ENCODE measurements at places on chromosomes 2 and 18.

GRCh38 chr2:205133544-205133943 is 548.8 kb upstream of the NRP2 start:
- DNase-seq = no peak

- no peak for DNase-seq
Observed at GRCh38 chr18:11901826-11902438, 6.2 kb downstream of the MPPE1 start.

DNA sequence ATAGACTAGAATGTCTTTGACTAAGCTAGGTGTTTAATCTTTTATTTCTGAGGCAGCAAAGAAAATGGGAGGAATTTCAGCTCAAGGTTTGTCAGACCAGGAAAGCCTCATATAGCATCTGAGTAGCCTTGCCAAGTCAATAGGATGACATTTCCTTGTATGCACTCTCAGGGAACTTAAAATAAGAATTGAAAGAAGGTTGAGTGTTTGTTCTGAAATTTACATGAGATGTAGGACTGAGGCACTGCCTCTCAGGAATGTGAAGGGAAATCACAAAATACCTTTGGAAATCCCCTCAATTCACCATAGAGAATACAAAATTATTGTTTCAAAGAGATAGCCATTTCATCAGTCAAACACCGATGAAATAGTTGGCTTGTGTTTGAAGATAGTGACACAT is 392.0 kb upstream of the NRP2 start:
- DNase-seq = no peak

DNA sequence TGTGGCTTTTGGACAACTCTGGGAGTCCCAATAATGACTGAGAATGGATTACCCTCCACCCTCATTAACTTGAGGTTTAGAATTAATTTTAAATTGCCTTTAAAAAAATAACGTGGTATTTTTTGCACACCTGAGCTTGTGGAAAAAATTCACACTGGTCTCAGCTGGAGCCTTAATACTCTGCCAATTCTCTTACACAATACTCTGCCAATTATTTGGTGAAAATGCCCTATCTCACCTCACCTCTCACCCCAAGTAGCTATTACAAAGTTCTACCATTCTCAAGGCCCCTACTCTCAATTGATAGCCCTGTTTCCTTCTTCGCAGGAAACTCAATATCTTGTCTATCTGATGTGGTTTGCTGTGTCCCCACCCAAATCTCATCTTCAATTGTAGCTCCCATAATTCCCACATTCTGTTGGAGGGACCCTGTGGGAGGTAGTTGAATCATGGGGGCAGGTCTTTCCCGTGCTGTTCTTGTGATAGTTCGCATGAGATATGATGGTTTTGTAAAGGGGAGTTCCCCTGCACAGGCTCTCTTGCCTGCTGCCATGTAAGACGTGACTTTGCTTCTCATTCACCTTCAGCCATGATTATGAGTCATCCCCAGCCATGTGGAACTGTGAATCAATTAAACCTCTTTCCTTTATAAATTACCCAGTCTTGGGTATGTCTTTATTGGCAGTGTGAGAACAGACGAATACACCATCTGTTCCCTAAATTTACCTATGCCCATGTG is 27.4 kb upstream of the C2orf69 start:
- no peak for DNase-seq

GRCh38 chr2:7905756-7906155 is 776.1 kb upstream of the ID2 start:
- DNase-seq = no peak

DNA sequence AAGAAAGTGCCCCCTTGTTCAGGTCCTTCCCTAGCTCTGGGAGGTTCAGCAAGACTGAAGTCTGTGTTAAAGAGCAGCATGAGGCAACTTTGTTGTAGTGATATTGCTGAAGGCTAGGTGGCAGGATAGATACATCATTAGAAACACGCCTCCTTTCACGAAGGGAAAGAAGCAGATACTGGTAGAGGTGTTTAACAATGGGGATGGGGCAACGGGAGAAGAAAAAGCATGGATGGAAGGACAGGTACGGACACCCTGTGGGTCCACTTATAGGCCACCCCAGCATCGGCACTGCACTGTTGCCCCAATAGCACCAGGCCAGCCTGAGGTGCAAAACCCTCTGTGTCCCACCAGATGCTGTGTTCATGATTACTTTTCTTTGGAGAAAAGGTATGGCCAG is 3.5 kb upstream of the IGFBP5 start:
- no peak for DNase-seq

- DNase-seq = no peak
Observed at GRCh38 chr18:24976502-24976901, 375.5 kb downstream of the ZNF521 start.

DNA sequence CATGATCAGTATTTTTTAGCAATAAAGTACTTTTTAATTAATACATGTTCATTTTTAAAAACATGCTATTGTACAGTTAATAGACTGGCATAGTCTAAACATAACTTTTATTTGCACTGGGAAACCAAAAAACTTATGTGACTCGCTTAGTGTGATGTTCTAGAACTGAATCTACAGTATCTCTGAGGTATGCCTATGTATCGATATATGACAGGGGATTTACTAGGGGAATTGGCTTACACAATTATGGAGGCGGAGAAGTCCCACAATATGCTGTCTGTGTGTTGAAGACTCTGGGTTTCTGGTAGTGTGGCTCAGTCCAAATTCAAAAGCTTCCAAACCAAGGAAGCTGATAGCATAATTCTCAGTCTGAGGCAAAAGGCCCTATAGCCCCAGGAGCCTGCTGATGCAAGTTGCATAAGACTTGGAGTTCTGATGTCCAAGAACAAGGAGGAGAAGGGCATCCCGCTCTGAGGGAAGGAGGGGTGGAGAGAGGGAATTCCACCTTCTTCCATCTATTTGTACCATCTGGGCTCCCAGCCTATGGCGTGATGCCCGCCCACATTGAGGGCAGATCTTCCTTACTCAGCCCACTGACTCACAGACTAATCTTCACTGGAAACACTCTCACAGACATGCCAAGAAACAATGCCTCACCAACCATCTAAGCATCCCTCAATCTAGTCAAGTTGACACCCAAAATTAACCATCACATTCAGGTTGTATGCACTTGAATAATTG is 27.5 kb downstream of the ZNF638 start:
- no peak for DNase-seq

DNA sequence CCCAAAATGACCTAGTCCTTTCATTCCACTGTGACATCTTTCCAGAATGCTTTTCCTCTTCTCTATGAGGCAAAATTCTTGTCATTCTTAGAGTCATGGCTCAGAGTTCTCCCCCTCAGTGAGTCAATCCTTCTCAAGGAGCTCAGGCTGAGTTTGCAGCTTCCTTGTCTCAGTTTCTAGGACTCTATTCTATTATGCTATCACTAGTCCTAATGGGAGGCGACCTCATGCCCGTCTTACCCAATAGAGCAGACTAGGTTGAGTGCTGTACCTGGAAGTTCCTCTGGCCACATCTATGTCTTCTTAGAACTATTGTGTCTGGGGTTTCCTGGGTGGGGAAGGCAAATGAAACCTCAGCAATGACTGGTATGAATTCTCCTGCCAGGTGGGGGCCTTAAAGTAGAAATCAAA is 51.5 kb downstream of the HAUS1 start:
- DNase-seq = no peak

GRCh38 chr2:105739426-105739825 is 5.3 kb upstream of the NCK2 start:
- no peak for DNase-seq

DNA sequence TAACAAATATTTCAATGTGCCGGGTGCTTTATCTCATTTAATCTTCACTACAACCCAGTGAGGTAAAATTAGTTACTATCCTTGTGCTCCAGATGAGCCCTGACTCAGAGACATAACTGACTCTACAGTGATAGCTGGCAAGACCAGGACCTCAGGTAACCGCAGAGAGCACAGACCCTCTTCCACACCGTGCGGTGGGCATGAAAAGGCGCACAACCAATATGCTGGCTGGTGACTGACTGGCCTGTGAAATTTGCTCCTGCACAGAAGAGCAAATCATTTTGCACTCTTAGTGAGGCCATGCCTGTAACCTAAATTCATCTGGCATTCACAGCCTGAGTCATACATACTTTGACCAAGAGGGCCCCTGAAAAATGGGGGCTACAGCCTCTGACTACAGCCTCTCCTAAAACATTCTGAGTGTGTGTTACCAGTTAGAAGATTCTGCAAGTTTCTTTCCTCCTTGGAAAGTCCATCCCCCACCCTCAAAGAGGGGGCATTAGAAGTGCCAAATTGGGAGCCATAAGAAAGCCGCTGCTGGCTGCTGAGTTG is 22.4 kb upstream of the MSGN1 start:
- DNase-seq = no peak

DNA sequence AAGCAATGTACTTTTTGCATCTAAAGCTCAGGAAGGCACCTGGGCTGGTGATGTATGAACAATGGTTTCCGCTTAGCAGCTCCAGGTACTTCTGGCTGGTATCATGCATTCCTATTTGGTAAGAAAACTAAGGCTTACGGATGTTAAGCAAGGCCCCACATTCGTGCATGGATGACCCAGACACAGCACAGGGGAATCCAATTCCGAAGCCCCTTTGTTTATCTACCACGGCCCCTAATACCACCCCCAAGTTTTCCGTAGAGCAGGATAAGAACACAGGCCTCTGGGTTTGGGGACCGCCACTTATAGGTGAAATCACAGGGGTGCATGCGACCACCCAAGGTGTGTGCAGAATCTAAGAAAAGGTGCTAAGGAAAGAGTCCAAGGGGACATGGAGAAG is 192.1 kb upstream of the ID2 start:
- DNase-seq = no peak

GRCh38 chr2:129276978-129277584 is 702.4 kb upstream of the RAB6C start:
- DNase-seq = no peak

DNA sequence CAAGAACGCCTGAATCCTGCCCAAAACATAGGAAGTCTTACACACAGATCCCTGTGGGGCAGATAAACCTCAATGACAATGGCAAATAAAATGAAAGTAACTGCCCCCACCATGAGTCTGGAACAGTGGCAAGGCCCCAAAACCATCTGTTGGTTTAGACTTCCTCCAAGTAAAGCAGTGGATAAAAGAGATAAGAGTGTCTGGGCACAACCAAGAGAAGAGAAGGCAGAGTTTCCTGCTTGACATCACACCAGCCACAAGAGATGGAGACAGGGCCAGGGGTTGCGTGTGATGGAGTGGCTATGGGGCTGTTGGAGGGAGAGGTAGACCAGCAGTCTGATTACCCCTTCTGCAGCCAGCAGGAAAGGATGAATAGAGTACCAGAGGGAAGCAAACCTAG is 212.1 kb upstream of the POU3F3 start:
- no peak for DNase-seq

- no peak for DNase-seq
Observed at GRCh38 chr2:54529935-54530334, 73.8 kb downstream of the SPTBN1 start.

- no peak for DNase-seq
Observed at GRCh38 chr18:50472941-50473340, 86.9 kb upstream of the MAPK4 start.

- no peak for DNase-seq
Observed at GRCh38 chr2:467543-467891, 179.6 kb upstream of the ALKAL2 start.

DNA sequence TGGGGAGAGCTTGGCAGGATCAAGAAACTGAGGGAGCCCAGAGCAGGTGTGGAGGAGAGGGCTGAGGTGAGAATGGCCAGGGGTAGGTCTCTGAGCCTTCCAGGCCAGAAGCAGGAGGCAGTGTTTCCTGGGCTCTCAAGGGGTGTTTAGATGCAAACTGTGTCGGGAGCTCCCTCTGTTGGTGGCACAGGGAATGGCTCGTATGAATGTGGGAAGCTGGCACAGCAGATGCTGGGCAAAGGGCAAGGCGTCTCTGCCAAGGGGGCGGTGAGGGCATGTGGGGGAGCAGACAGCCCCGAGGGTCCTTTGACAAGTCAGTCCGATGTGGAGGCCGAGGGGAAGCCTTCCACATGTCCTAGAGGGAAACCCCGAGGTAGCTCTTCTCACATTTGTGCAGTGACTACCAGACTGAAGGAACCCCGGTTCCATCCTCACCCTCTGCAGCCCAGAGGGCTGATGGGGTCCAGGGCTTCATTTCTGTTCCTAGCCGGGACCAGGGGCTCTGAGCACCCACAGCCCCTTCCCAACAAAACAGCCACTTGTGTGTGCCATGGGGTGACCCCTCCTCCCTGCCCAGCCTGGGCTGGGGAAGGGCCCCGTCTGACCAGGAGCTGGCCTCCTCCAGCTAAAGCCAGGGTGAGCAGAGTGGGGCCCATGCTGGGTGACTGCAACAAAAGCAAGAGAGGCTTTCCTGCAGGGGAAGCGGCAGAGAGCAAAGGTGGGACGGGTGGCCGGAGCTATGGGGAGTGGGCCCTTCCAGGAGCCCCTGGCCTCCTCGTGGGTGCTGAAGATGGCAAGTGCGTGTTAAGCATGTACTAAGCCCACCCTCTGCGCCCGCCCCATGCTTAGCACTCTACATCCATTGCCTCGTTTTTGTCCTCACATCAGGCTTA is 103.4 kb downstream of the SEPTIN10 start:
- DNase-seq = no peak

- no peak for DNase-seq
Observed at GRCh38 chr2:46383784-46384456, 86.7 kb downstream of the EPAS1 start.

GRCh38 chr2:20194097-20195015 is 30.6 kb downstream of the SDC1 start:
- DNase-seq = no peak

GRCh38 chr2:194166818-194167217 is 1490.2 kb upstream of the SLC39A10 start:
- DNase-seq = no peak

DNA sequence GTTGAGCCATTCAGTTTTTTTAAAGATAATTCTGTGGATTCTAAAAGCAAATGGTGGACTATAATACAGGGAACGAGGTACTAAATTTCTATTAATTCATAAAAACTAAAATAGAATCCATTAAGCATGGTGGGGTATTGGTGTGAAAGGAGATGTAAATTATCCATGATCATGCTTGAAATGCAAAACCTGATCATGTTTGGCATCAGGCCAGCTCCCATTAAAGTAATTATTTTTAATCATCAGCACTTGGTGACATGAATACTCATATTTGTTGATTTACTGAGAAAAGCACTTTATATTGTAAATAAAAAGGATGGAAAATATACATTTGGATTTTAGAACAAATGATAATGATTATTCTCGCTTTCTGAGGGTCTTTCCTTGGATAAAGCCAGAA is 232.3 kb upstream of the MEIS1 start:
- DNase-seq = no peak

DNA sequence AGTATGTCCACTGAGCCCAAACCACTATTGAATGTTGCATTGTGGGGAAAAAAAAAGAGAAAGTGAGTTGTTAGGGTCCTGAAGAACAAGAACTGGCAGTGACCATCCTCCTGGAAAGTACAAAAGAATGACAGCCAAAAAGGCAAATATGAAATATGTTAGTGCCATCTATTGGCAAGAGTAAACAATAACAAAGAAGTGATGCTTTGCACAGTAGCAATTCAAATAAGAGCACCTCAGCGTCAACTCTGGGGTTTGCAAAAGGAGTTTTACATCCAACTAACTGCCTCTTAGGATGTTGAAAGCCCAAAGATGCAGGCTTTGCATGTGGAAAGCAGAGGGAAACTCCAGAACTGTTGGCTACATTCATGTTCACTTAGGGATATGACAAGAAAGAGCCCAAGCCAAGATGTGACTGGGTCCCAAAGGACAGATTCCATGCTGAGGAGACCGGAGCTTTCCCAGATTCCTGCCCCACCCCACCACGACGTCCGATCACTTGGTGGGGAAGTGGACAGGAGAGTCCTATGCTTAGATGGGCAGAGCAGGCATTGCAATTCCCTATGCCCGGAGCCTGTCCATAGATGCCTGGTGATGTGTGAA is 15.6 kb downstream of the TRABD2A start:
- DNase-seq = no peak

- no peak for DNase-seq
Observed at GRCh38 chr2:173511357-173511756, 156.7 kb downstream of the CDCA7 start.
